ENCODE measurements at places on chromosomes 11 and 22.

DNA sequence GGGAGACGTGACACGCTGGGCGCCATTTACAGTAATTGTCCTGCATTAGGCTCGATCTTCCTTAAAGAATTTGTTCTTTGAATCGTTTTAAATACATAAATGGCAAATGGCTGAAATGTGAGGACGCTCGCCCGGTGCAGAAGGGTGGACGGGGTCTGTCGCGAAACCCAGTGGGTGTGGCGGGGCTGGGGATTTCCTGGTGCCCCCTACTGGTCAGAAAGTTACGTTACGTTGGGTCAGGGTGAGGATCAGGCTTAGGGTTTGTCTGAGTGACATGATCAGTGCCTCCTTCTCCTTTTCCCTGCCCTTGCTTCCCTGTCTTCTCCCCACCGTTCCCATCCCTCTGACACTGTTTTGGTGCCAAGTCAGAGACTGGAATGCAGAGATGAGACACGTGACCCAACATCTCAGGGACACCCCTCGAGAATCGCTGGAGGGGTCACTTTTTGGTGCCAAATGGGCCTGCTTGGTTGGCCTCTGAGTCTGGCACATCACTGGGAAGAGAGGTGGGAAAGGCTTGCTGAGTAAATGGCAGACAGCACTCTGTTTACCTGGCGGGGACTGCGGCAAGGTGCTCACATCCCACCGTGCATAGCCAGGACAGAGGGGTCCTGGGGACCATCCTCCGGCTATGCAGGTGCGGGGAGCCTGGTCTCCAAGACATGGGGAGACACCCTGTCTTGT is 1107.6 kb downstream of the BRD1 start:
- DNase-seq = no peak

DNA sequence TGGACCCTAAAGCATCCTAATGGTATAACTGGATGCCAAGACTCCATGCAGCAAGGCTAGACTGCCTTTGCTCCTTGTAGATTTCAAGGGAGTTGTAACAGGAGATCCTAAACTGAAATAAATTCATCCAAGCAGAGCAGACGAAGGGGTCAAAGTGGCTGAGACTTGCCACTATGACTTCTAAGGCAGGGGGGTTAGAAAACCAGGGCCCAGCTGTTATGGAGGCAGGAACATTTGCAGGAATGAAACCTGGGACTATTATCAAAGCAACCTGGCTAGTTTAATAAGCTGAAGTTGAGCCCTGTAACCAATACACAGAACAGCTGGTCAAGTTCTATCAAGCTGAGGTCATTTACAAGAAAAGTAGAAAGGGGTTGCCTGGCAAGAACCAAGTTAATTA is 122.2 kb upstream of the TRPC6 start:
- no peak for DNase-seq

GRCh38 chr11:2196970-2197770 is 25.6 kb upstream of the TH start:
- peak; percentile 63 for DNase-seq

- no peak for DNase-seq
Observed at GRCh38 chr11:2107521-2107920, 31.7 kb downstream of the IGF2 start.

GRCh38 chr11:126990716-126991480 is 9.7 kb downstream of the KIRREL3 start:
- no peak for DNase-seq

DNA sequence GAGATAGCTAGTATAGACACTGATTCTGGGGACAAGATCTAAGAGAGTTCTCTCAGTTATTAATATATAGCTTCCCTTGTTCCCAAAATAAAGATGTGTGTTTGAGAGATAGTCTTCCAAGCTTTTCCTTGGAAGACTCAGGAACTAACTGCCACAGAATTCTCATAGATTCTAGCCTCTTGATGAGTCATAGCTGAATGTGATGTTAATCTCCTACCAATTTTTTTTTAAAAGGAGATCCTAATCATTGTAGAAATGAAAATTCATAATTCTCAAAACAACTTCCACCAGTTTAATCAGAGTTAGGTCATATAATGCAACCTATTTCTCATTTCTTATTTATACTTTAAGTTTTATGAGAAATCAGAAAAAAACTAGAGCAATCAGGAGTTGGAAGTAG is 148.8 kb downstream of the JRKL start:
- DNase-seq = no peak

DNA sequence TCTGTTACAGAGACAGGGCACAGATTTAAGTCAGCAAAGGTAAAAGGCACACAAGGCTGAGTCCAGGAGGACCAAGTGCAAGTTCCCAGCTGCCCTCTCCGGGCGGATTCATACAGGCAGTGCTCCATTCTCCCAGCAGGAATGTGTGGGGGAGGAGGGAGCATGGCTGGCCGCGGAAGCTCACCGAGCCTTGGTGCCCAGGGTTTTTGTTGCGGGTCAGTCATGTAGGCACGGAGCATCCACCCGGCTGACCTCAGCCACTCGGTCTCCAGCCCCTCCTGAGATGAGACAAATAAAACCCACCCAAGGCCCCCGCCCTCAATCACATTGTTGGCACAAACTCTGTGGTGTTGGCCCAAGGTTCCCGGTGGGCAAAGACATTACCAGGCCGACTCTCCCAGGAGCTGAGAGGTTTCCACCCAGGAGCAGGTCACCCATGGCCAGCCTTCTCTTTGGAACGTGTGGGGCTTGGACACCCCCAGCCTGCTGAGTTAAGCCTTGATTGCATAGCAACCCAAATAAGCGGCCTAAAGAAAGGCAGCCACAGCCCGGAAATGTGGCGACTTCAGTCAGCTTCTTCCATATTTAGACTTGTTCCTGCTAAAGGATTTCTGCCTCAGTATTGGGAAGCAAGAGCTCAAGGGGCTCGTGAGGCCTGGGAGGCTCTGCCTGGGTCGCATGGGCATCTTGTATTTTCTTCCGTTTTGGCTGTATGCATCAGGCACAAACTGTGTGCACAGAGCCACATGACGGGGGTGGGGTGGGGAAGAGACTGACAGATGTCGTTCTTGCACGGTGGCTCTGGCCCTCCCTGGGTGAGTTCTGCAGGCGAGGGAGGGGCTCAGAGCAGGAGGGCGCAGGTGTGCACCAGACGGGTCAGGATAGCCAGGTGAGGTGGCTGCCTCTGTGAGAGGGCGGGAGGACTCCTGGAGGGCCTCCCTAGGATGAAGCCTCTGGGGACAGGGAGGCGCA is 63.0 kb downstream of the ARHGAP8 start:
- DNase-seq = no peak

DNA sequence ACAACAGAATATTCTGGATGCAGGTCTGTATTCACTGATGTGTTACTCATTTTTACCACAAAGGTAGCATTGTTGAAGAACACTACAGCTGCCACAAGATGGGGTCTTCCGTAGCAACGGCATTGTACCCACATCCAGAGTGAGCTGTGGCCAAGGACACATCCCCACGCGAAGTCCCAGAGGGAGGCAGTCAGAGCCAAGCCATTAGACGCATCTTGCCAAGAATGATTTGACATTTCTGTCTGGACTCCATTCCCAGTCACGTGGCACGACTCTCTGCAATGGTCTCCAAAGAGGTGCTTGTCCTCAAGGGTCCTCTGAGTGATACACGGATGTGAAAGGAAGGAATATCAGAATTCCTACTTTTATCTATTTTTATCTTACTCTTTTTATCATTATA is 15.5 kb downstream of the OPCML start:
- no peak for DNase-seq
